Stimulated activated CD4-positive, alpha-beta T cell treated with anti-CD3 and anti-CD28 coated beads, Interleukin-1b, Interleukin-23, amount 100 ng/mL, for 1 hour (primary cell): ENCODE measurements at places on chromosomes 6 and 20.

DNA sequence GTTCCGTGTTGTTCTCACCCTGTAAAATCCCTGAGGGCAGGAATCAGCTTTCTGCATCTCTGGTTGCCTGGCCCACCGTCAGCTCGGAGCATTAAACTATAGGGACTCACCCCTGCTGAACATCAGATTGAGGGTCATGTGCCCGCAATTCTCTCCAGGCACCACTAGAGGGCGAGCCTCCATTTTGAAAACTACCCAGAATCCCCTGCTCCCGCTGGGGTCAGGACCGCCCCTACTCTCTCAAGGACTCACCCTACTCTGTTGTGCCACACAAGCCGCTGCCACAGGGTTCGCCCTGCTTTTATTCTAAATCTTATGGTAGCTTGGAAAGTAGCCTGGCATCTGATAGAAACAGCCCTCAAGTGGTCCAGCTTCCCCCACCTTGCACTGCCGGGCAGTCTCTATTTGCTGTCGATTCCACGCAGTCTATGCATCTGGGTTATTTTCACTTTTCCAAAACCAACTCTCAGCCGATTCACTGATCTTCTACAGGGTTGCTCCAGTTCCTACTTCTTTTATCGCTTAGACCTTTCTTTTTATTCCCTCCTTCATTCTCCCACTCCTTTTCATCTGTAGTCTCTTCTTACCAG is 244.1 kb upstream of the QKI start:
- no peak for DNase-seq

DNA sequence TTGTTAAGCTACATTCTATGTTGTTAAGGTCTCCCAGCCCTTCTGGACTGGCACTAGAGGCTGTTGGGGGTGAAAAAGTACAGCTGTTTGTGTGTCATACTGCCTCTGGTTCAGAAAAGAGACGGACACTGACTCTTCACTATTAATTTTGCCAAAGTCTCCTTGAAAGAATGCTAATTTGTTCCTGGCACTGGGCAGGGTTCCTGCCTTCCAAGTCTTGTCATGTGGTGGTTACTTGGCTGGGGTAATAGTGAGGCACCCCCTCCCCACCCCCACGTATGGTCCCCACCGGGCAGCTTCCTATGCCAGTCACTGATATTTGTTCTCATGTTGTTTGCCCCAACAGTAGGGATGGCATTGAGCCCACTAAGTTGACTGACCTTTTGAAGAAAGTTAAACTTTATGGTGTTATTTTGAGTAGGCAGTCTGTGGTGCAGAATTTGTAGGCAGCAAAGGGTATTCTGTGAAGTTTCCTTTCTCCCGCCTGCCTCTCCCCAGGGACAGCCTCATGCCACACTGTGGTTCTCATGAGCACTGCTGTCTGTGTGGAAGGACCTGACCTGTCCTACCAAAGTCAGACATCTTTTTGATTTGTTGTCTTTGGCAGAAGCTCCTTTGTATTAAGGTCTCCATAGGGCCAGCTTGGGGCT is 8.7 kb downstream of the CDS2 start:
- no peak for DNase-seq

GRCh38 chr20:59219211-59219610 is 55.6 kb downstream of the ZNF831 start:
- DNase-seq = no peak

DNA sequence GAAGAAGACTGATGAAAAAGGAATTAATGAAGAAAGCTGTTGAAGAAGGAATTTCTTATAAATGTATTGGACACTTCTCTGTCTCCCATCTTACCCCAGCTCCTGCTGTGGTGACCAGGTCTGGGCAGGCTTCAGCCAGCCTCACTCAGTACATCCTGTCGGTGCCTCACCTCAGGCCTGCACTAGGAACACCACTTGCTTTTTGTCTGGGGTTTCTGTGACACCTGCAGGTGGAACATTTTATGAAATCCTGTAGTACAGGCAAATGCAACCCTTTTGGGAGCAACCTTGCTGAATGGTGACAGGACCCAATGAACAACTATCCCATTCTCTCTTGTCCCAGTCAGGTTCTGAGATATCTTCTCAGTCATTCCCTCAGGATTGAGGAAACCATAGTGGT is 129.7 kb downstream of the PRDM13 start:
- no peak for DNase-seq
